ENCODE measurements at places on chromosomes 7 and 10.

GRCh38 chr10:80522756-80523363 is 14.8 kb upstream of the SH2D4B start:
- DNase-seq, result no peak

GRCh38 chr10:58280477-58280876 is 11.5 kb downstream of the CISD1 start:
- DNase-seq, result no peak

DNA sequence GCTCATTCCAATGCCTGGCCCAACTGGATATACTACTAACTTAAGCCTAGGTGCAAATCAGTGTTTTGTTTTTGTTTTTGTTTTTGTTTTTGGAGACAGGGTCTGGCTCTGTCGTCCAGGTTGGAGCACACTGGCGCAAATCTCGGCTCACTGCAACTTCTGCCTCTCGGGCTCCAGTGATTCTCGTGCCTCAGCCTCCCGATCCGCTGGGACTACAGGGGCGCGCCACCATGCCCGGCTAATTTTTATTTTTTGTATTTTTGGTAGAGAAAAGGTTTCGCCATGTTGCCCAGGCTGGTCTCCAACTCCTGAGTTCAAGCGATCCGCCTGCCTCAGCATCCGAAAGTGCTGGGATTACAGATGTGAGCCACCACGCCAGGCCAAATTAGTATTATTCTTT is 1.6 kb downstream of the PPP3CB start:
- no peak for DNase-seq

GRCh38 chr10:96765406-96766240 is 45.3 kb upstream of the PIK3AP1 start:
- peak; percentile 36 for DNase-seq

- DNase-seq, result no peak
Observed at GRCh38 chr10:76287856-76288255, 856.4 kb downstream of the LRMDA start.

Data from astrocyte of the spinal cord (primary cell).